ENCODE measurements at places on chromosomes 13 and 19.

DNA sequence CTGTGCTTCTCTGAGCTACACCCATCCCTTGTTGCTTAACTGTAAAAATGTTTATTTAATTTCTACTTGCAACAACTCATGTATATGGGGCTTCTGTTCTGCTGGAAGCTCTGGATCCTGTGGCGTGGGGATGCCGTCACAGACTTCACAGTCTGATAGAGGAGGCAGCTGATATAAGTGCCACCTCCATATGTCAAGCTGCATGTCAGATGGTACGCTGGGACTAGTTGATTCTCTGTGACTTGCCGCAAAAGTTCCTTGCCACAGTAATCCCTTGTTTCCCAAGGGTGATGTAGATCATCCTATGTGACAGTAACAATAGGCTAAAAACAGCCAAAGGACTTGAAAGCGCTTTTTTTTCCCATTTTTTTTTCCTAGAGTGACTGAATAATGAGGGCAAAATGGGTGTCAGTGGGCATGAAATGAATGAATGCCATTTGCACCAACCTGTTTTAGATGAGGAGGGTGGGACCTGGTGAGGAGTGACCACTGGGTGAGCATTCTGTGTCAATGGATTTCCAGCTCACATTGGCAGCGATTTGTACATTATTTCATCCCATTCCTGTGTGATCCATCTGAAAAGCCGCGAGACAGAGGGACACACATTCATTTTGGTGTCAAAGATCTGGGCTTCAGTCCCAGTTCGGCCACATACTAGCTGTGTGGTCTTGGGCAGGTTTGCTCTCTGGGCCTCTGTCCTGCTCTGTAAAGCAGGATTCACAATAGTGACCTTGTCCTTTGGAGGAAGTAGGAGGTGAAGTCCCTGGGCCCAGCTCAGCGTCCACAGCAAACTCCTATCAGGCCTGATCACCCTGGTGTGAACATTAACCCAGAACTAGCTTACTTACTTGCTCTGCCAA is 88.9 kb upstream of the RNF113B start:
- no peak for DNase-seq

- peak; percentile 63 for DNase-seq
These were observed 1.7 kb downstream of the MPV17L2 start for GRCh38 chr19:18194554-18195238.

- DNase-seq, result no peak
These were observed 95.4 kb downstream of the PCDH17 start for GRCh38 chr13:57726981-57727380.

- DNase-seq, result no peak
These were observed 16.1 kb upstream of the SLC15A1 start for GRCh38 chr13:98768522-98768921.

GRCh38 chr19:57815247-57816075 is 748 bp upstream of the ZNF552 start:
- DNase-seq, result no peak

GRCh38 chr13:27631665-27632064 is 10.0 kb downstream of the POLR1D start:
- no peak for DNase-seq

DNA sequence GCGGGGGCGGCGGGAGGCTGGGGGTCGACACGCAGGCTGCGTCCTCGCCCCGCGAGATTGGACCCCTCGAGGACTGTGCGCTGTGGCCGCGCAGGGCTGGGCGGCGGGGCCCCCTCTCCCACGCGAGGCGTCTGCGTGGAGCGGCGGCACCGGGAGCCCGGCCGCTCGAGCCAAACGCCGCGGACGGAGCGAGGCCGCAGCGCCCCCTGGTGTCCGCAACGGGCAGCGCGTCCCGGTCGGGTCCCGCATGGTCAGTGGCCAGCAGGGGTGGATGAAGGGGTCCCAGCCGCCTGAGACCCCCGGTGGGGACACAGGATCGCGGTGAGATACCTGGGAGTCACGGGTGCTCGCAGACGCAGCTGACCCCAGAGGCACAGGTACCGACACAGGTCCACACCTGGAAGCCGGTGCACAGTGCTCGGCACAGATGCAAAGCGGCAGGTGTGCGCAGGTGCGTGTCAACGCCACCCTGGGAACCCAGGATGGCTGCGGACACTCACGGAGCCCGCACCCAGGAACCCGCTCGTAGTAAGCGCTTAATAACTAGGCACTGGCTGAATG is 2.1 kb upstream of the CIRBP start:
- peak; percentile 79 for DNase-seq

GRCh38 chr19:7507884-7508283 is 8.0 kb upstream of the ZNF358 start:
- DNase-seq, result peak; percentile 96
